ENCODE measurements at places on chromosomes 3 and 15.

- H3K36me3 ChIP-seq, result peaks cover 17% of the 10 kb centered on the region
- peak overlapping the region; percentile 96 for H3K27ac ChIP-seq
- DNase-seq, result no peak
Measured at GRCh38 chr3:141409940-141410241, 41.6 kb downstream of the ZBTB38 start.

- DNase-seq, result no peak
- H3K36me3 ChIP-seq, result no peaks in the 10 kb centered on the region
- no peaks in the 10 kb centered on the region for H3K4me1 ChIP-seq
- no peak overlapping the region for H3K4me3 ChIP-seq
Measured at GRCh38 chr3:168121184-168122017, 25.7 kb upstream of the GOLIM4 start.

DNA sequence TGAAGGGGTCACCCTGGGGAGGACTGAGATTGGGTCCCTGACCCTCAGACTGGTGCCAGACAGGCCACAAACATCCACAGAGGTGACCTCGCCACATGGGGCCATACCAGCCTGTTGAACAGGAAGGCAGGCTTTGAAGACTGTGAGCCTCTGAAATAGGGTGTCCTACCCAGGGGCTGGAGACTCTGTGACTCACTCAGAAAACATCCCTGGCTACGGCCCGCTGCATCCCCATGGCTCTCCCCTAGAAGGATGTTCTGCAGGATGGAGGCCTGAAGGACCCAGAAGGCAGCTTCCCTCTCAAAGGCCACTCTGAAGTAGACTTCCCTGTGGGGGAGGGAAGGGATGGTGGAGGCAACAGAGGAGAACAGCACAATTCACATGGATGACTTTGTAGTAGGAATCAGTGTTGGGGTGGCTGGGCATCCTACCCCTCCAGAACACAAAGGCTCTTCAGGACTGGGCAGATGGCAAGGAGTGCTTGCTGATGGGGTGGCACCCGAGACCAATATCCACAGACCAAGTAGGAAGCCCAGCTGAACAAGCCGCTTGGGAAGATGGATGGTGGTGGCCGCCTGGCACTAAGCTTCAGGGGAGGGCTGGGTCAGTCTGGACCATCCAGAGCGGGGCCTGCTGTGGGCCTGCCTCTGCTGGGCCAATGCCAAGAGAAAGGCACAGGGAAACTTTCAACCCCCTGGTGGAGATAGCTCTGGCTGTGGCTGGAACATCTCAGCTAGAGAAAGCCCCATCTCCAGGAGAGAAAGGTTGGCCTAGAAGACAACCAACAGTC is 37.6 kb upstream of the DUSP7 start:
- H3K27me3 ChIP-seq, result no peaks in the 10 kb centered on the region
- H3K27ac ChIP-seq, result no peak overlapping the region
- peak; percentile 12 for DNase-seq
- H3K4me3 ChIP-seq, result no peak overlapping the region
- H3K36me3 ChIP-seq, result no peaks in the 10 kb centered on the region
- H3K4me1 ChIP-seq, result no peaks in the 10 kb centered on the region

GRCh38 chr15:52331490-52332240 is 36.1 kb upstream of the MYO5C start:
- peaks cover 10% of the 10 kb centered on the region for H3K4me1 ChIP-seq
- H3K4me3 ChIP-seq, result peak overlapping the region; percentile 44
- peaks cover 21% of the 10 kb centered on the region for H3K36me3 ChIP-seq
- no peak for DNase-seq
- H3K27me3 ChIP-seq, result no peaks in the 10 kb centered on the region

DNA sequence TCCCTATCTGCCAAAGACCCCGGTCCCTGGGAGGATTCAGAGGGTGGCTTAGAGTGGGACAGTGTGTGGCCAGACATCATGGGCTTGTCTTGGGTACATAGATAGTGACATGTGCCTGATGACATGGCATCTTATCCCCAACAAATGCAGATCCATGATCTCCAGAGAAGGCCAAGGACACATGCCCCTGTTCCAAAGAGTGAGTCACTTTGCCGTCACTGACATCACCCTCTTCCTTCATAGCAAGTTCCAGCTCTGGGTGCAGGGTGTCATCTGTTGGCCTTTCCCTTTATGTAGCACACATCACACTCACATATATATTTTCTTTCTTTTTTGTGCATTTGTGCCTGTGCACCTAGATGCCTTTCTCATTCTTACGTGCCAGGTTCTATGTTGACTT is 350.5 kb downstream of the LRTM1 start:
- H3K36me3 ChIP-seq, result no peaks in the 10 kb centered on the region
- H3K27ac ChIP-seq, result no peak overlapping the region
- H3K4me1 ChIP-seq, result no peaks in the 10 kb centered on the region

DNA sequence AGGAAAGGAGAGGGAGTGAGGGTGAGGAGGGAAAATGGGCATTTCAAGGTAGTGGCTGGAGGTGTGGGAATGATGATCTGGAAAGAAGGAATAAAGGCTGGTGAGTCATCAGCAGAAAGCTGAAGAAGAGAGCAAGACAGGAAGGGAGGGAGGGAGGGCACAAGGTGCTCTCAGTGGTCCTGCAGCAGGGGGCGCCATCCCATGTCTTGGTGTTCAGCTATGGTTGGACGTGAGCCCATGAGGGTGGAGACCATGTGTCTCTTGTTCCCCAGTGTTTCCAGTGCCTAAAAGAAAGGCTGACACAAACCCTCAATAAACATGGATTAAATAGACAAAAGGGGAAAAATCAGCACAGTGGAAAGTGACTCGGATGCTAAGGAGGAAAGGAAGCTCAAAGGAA is 228.5 kb downstream of the NTRK3 start:
- no peaks in the 10 kb centered on the region for H3K36me3 ChIP-seq
- H3K27ac ChIP-seq, result no peak overlapping the region
- H3K4me1 ChIP-seq, result no peaks in the 10 kb centered on the region
- DNase-seq, result no peak

- no peak overlapping the region for H3K27ac ChIP-seq
- H3K4me1 ChIP-seq, result no peaks in the 10 kb centered on the region
- H3K4me3 ChIP-seq, result no peak overlapping the region
- peaks cover 12% of the 10 kb centered on the region for H3K27me3 ChIP-seq
Measured at GRCh38 chr15:94064676-94065313, 166.6 kb upstream of the MCTP2 start.

DNA sequence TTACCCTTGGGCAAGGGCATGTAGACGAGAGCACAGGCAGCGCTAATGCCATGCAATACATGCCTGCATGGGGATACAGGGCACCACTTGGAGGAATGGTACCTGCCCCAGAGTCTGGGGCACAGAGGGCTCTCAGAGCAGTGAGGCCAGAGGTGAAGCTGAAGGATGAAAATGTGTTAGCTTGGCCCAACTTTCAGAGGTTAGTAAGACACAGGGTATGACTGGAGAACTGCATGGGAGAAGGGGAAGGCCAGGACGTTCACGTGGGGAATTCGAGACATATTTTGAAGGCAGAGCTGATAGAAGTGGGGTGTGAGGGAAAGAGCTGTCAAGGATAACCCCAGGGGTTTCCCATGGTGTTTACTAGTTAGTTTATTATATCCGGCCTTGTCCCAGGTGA is 19.6 kb downstream of the CSRNP1 start:
- H3K4me3 ChIP-seq, result no peak overlapping the region
- H3K4me1 ChIP-seq, result no peaks in the 10 kb centered on the region
- no peaks in the 10 kb centered on the region for H3K27me3 ChIP-seq
- DNase-seq, result no peak

DNA sequence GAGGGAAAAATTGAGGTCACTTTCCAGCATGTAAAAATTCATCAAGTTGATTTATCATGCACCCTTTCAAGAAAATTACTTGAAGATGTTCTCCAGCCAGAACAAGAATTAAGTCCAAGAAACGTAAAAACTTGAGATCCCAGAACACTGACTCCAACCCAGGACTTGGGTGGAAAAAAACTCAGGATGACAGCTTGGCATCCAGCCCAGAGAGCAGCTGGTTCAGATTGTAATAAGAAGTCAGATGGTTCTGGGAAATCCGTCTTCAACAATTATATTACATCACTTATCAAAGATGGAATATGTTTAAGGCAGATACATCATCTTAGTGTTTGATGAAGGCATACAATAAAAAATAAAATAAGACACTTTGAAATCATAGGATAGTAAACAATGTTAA is 23.0 kb upstream of the DNAJC13 start:
- H3K4me1 ChIP-seq, result no peaks in the 10 kb centered on the region
- no peak overlapping the region for H3K4me3 ChIP-seq
- no peak for DNase-seq
- H3K27me3 ChIP-seq, result peaks cover 20% of the 10 kb centered on the region

DNA sequence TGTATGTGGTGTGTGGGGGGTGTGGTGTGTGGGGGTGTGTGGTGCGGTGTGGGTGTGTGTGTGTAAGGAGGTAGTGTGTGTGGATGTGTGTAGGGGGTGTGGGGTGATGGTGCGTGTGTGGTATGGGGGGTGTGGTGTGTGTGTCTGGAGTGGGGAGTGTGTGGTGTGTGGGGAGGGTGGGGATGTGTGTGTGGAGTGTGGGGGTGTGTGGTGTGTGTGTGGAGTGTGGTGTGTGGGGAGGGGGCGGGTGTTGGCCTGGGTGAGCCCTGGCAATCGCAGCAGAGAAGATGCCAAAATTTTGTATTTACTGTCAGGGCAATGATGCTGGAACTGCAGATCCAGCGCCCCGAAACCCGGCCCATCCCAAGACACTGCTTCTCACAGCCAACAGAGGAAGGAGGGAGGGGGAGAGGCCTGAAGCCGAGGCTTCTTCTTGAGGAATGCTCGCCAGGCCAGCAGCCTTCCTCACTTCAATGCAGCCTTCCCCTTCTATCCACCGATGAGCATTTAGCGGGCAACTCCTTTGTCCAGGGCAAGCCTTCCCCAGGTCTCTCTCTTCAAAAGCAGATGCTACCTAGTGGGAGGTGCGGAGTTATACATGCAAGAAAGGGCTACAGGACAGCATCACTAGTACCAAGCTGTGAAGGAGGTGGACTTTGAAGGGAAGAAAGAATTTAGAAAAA is 11.9 kb upstream of the SRP14 start:
- peaks cover 52% of the 10 kb centered on the region for H3K4me1 ChIP-seq
- H3K27me3 ChIP-seq, result no peaks in the 10 kb centered on the region
- peak overlapping the region; percentile 54 for H3K4me3 ChIP-seq
- no peaks in the 10 kb centered on the region for H3K36me3 ChIP-seq

DNA sequence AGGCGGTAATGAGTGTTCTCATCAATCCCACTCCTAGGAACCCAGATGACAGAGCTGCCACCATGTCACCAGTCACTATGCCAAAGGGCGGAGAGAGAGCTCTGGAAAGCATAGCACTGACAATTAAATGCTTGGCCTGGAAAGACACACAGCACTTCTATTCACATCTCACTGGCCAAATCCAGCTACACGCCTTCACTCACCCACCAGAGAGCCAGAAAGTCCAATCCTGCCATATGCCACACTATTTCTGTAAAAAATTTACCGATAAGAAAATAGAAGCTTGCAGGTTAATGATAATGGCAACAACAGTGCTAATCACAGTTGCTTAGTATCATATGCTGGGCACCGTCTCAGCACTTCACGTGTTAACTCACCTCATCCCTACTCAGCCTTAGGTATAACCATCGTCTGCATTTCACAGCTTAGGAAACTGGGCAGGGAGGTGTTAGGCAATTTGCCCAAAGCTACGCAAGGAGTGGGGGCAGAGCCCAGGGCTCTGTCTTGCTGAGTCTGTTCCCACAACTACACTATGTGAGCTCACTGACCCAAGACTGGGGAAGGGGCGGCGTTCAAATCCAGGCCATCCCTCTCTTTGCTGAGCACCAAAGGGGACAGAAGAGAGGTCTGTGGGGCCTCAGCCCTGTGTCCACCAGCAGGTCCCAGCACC is 16.5 kb downstream of the KLHL25 start:
- no peak for DNase-seq
- H3K27me3 ChIP-seq, result no peaks in the 10 kb centered on the region
- no peaks in the 10 kb centered on the region for H3K36me3 ChIP-seq
- H3K27ac ChIP-seq, result peak overlapping the region; percentile 21

DNA sequence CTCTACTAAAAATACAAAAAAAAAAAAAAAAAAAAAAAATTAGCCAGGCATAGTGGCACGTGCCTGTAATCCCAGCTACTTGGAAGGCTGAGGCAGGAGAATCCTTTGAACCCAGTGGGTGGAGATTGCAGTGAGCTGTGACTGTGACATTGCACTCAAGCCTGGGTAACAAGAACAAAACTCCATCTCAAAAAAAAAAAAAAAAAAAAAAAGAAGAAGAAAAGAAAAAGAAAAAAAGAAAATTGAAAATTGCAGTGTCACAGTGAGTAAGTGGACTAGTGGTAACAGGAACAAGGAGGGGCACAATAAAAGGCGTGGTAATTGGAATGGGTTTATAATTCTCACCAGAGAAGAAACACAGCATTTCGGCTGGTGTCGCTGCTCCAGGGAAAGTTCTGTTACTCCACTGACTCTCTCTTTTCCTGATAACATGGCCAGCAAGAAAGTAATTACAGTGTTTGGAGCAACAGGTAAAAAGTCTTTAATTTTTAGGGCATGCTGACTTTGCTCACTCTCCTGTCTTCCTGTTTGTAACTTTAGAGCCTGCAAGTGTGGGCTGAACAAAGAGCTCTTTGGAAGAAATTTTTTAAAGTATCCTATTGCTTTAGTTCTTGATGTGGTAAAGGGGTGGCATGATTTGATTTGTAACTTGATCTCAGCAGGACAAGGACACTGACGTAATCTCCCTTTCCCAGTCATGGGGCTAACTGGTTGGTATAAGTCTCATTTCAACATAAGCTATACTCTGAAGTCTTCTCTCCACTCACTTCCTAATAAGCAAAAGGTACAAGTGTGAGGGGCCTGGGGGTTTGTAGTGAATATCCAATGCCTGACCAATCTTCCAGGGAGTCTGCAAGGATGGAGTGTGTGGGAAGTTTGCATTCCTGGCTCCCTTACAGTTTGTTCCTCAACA is 22.1 kb upstream of the TRA2B start:
- peaks cover 5% of the 10 kb centered on the region for H3K36me3 ChIP-seq
- peaks cover 26% of the 10 kb centered on the region for H3K27me3 ChIP-seq
- H3K4me1 ChIP-seq, result no peaks in the 10 kb centered on the region
- H3K27ac ChIP-seq, result no peak overlapping the region
- DNase-seq, result no peak

GRCh38 chr3:11140030-11140712 is 14.1 kb upstream of the HRH1 start:
- DNase-seq, result no peak
- no peaks in the 10 kb centered on the region for H3K36me3 ChIP-seq
- no peak overlapping the region for H3K27ac ChIP-seq
- H3K4me3 ChIP-seq, result peak overlapping the region; percentile 53
- H3K4me1 ChIP-seq, result peaks cover 7% of the 10 kb centered on the region
- H3K27me3 ChIP-seq, result peaks cover 19% of the 10 kb centered on the region

DNA sequence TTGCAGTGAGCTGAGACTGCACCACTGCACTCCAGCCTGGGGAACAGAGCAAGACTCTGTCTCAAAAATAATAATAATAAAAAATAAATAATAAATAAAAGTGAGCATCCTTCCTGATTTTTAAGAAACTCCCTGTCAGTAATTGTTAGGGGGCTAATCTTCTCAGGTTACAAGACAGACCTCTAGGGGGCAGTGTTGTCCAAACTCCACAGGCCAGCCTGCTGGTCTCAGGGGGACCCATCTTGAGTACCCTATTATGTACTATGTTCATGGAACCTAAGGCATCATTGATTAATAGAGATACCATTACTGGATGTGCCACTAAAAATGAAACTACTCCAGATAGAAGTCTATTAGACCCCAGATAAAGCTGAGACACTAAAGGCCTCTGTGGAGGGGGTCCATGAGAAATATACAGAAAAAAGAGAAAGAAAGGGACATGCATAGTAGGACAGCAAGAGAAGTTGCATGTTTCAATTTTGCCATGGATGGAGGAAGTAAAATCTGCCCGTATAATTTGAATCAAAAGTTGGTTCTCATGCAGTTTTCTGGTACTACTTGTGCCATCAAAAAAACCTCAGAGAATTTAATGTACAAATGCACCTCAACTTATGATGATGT is 85.5 kb upstream of the CDV3 start:
- peak; percentile 72 for DNase-seq
- H3K27ac ChIP-seq, result no peak overlapping the region
- no peaks in the 10 kb centered on the region for H3K36me3 ChIP-seq
- H3K27me3 ChIP-seq, result no peaks in the 10 kb centered on the region
- no peak overlapping the region for H3K4me3 ChIP-seq

Measured in natural killer cell treated with Interleukin-12 subunit alpha and Interleukin-12 subunit beta and Interleukin-15 and Interleukin-18, amount 100 ng/mL, for 72 hours (primary cell).